SK-N-SH (cell line): ENCODE measurements at places on chromosomes 12 and 14. TPM values are rescaled to one million over a fixed set of nuclear protein-coding genes. Genes with fewer than 3 reads are reported as not detected.

ACVRL1 gene
- 0.07 and 0.08 TPM in 2 replicates for polyA plus RNA-seq

DNA sequence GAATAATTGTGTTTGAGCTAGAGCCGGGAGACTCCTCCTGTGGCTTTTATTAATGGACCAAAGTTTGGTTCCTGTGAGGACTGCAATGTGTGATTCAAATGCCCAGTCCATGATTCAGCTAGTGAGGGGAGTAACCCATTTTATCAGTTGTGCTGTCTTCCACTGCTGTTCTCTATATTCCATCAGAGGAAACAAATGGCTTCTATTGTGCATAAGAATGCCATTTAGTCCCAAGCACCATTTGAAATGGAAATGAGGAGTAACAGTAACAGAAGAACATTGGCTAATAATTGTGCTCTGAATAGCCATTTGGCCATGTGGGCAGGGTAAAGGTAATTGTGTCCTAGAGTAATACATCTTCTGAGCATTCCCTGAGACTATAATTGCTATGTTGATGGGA is 642.7 kb downstream of the DIO2 start:
- H3K36me3 ChIP-seq = no peaks in the 10 kb centered on the region
- H3K27me3 ChIP-seq = no peaks in the 10 kb centered on the region
- H3K4me3 ChIP-seq = no peak overlapping the region
- no peak overlapping the region for H3K27ac ChIP-seq

DNA sequence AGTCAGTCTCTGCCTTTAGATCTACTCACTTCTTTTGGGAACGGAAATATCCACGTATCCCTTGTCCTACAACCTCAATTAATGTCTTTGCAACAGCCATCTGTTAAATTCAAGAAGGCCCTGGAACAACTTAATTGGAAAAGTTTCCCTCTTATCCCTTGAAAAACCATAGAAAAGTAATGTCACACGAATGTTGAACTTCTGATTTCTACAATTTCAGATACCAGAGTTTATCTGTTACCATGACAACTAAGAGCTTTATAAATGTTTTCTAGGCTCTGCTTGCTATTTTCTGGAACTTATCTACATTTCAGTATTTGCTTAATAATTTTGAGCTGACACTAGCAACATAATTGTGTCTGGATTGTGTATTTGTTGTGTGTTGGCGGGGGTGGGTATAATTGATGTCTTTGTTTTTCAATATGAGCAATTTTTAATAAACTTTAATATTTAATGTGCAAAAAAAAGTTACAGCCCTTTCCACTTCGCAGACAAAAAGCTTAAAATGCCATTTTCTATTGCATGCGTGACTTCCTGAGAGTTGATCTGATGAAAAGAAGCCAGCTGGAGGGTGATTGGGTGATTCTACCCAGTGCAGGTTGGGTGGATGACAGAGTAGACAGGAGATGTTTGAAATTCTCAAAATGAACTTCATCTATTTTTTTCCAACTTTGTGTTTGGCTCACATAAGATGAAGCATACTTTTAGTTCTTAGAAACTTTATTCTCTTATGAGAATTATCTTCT is 11.8 kb upstream of the EDDM3A start:
- no peak overlapping the region for H3K4me3 ChIP-seq
- peaks cover 8% of the 10 kb centered on the region; the same call in 1 of the 2 replicates for H3K27me3 ChIP-seq
- DNase-seq = no peak
- H3K36me3 ChIP-seq = no peaks in the 10 kb centered on the region
- H3K27ac ChIP-seq = no peak overlapping the region

- H3K36me3 ChIP-seq = no peaks in the 10 kb centered on the region
- H3K27ac ChIP-seq = peak overlapping the region; percentile 13; the same call in 1 of the 2 replicates
- no peak overlapping the region for H3K4me3 ChIP-seq
- peaks cover 8% of the 10 kb centered on the region for H3K4me1 ChIP-seq
- H3K27me3 ChIP-seq = no peaks in the 10 kb centered on the region
- no peak for DNase-seq
These were observed 20.4 kb downstream of the YAF2 start for GRCh38 chr12:42217656-42218055.
